ENCODE measurements at places on chromosomes 4 and X.

DNA sequence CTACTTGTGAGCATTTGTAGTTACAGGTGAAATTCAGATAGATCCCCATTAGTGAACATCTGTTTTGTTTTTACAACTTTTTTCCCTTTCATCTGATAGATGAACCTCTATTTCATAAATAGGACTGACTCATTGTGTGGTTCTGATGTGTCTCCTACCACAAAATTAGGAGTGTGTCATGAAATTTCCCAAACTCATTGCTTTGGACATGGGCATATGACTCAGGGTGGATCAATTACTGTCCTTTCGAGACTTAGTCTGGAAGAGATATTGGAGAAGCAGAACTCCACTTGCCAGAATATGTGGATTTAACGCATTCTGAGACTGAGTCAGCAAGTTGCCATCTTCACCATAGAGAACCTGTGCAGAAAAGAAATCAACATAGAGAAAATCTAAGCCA is 53.5 kb upstream of the PCDH10 start:
- DNase-seq, result no peak

GRCh38 chrX:10855845-10856244 is 235.5 kb upstream of the MID1 start:
- no peak for DNase-seq

DNA sequence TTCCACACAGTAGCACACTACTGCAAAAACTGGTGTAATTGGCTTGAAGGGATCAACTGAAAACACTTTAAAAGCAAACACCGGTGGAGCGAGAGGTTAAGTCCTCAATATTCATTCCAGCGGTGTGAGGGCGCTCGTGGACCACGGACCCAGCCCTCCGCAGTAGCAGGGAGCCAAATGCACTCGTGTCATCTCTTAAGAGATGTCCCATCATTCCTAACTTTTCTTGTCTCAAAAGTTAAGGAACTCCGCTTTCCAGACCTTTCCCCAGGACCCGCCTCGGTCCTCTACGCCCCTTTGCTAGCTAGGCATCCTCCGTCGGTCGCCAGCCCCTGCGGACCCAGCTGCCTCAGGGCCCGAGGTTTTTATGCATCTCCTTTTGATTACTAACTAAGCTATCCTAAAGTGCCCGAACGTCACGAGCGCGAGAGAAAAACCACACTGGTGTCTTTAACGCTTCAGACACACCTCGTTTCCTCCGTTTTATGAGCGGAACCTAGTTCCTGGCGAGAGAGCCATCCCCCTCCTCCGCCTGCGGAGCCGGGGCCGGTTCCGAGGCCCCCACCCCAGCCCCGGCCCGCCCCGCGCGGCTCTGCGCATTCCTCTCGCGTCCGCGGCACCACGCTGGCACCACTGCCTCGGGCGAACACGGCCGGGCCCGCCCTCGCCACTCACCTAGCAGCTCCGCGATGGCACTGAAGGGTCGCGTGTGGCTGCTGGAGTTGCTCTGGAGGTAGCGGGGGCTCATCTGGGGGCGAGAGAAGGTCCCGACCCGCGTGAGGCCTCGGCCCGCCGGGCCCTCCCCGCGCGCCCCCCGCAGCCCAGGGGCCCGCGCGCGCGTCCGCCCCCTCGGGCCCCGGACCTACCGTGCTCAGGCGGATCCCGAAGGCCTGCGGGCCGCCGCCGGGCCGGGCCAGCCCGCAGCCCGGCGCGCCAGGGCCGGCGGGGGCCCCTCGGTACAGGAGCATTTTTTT is 723 bp downstream of the MORC4 start:
- peak; percentile 76 for DNase-seq

DNA sequence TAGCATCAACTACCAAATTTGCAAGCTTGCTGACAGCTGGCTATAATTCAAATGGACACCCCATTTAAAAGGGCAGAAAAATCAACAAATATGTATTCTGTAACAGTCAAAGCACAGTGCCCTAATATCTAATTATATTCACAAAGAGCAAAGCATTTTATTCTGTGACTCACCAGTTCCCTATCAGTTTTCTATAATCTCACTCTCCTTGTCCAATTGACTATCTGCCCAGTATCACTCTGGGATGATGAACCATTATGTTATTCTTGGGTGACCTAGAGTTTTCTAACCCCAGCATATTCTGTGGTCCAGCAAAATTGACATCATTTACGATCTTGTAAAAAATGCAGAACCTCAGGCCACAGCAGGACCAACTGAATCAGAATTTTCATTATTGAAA is 82.0 kb upstream of the FREM3 start:
- DNase-seq, result no peak

- DNase-seq, result no peak
These were observed 120.2 kb upstream of the GPRIN3 start for GRCh38 chr4:89427782-89428181.

GRCh38 chrX:15985937-15986336 is 131.3 kb upstream of the AP1S2 start:
- DNase-seq, result no peak

GRCh38 chrX:13697455-13697854 is 8.5 kb downstream of the RAB9A start:
- DNase-seq, result no peak

- no peak for DNase-seq
These were observed 228.1 kb downstream of the ARHGAP24 start for GRCh38 chr4:85703096-85703495.

- no peak for DNase-seq
These were observed 369.7 kb upstream of the TRAM1L1 start for GRCh38 chr4:117455088-117455487.

- DNase-seq, result no peak
These were observed 25.8 kb downstream of the TRIM75 start for GRCh38 chr4:165079476-165079875.

DNA sequence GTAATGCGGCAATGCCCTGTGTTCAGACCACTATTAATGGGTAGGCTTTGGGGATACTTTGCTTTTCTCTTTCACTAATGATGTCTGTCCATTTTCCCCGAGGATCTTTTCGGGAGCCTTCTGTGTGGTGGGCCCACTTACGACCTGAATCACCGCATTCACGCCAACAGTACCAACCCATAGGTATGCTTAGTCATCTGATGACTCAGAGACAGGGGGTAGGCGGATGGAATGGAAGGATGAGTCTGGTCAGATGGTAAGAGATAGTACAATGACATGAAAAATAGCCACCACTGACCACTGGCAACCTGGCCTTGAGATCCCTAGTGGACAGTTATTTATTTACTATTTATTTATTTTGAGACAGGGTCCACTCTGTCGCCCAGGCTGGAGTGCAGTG is 76.0 kb upstream of the DHRSX start:
- DNase-seq, result no peak

GRCh38 chrX:30248854-30249253 is 1.9 kb downstream of the MAGEB1 start:
- no peak for DNase-seq

GRCh38 chrX:22194660-22194945 is 78.1 kb upstream of the CBLL2 start:
- no peak for DNase-seq

DNA sequence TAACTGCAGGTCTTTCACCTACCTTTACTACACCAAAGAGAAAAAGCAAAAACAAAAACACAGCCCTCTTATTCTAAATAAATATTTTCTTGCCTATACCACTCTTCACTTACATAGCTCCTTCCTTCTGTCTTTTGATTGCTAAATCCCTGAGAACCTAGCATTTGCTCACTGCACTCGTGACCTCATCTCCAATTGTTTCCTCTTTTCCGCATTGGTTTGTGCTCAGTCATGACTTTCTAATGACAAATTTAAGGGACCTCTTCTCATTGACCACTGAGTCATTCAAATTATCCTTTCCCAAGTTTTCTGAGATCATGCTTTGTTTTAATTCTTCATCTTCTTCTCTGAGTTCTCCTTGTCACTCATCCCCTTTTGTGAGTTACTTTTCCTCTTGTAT is 1697.1 kb downstream of the STIM2 start:
- no peak for DNase-seq

GRCh38 chrX:149517308-149517707 is 12.2 kb upstream of the IDS start:
- no peak for DNase-seq

DNA sequence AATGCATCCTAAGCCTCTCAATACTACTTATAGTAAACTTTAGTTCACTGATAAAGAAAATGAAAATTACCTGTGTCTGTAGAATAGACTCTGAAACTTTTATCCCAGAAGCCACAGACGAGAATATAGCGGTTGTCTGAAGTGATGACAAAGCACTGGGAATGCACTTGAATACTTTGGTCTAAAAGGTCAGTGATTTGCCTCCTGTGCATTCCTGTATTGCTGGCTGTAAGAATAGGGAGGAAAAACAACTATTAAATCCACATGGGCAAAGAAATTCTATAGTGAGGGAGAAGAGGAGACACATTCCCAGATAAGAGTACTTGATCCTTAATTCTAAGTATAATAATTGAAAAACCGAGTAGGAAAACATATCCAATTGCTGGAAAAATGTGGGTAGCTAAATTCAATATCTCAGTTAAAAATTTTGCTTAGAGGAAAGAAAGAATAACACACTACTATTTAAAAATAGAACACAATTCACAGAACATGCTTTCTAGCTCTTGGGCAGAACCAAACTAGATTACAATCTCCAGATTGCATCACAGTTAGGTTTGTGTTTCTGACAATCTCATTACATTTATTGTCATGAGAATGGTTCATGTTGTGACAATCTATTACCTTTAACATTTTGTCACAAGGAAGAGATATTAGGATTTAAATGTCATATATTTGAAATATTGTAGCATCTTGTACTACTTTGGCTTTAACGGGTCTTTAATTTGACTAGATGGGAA is 232.1 kb downstream of the DCLK2 start:
- no peak for DNase-seq

DNA sequence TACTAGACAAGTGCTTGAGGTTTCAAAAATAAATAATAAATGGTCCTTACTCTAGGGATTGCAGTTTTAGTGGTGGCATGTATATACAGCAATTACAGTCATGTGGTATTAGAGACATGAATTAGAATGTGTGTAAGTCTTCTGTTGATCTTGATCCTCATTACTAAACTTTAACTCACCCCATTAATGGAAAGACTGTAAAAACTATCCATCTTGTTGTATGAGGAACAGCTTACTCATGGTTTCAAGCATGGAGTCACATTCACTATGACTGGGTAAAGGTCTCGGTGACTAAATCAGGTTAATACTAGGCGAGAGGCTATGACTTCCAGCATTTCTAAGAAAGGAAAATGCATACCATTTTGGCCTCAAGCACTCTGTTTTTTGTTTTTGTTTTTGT is 107.0 kb upstream of the HPGD start:
- DNase-seq, result no peak

- DNase-seq, result no peak
These were observed 177.1 kb downstream of the ADGRA3 start for GRCh38 chr4:22338796-22339195.

GRCh38 chrX:40244980-40245379 is 147.2 kb upstream of the BCOR start:
- no peak for DNase-seq

DNA sequence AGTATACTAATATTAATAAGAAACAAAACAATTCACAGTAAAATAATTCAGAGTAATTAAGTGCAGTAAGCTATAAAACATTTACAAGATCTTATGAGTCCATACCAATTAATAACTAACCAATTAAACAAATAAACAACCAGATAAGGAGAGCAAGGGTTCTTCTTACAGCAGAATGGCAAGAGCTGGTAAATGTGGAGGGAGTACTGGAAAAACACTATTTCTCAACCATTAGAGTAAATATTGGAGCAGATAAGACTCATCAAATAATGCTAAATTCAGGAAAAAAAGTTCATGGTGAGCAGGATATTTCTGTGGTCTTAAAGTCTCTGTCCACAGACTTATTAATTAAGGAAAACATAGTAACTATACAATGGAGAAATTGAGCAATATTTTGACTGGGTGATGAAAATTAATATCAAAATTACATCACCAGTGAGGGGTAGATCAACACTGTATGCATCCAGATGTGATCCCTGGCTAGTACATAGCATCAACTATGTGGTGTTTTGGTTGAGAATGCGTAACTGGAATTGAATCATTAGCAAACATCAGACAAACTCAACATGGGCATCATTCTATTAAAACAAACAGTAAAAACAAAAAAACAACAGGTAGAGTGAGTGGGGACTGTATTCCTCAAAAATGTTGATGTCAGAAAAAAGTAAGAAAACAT is 1376.7 kb downstream of the PCDH19 start:
- DNase-seq, result no peak

GRCh38 chr4:6607368-6608055 is 32.5 kb downstream of the MAN2B2 start:
- no peak for DNase-seq

DNA sequence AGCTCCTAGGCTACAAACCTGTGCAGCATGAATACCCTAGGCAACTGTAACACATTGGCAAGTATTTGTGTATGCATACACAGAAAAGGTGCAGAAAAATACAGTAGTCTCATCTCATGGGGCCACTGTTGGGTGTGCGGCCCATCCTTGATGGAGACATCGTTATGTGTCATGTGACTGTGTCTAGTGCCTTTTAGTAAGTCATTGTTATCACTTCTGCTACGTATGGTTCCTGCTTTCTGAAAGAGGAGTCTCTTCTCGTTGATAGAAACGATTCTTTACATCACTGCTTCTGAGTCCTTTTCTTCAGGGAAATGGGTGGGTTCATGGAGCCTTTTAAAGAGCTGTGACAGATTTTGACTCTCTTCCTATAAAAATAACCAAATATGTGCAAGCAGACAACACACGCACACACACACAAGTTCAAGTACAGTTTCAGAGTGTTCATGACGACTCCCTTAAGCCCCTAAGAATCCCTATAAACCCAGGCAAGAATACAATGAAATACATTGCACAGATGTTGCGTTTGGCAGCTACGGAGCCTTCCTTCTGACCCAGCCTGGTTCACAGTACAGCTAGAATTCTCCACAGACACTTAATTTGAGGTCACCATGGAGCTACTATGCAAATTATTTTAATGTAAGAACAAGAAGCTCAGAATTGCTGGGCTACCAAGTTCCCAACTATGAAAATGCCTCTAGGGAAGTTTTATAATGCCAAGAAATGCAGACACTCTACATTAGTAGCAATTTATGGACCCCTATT is 10.2 kb upstream of the STK32B start:
- DNase-seq, result no peak

GRCh38 chr4:114366368-114366767 is 232.2 kb upstream of the UGT8 start:
- no peak for DNase-seq
